Activated CD4-positive, alpha-beta memory T cell treated with anti-CD3 and anti-CD28 coated beads for 36 hours (primary cell): ENCODE measurements at places on chromosomes 1 and 21. TPM values are rescaled to one million over a fixed set of nuclear protein-coding genes. Genes with fewer than 3 reads are reported as not detected.
A peak's percentile ranks its signal among the peaks of the same experiment; 100 is the strongest.

GRCh38 chr1:72034827-72035226 lies 247.5 kb downstream of the NEGR1 start:
- H3K27me3 ChIP-seq: no peaks in the 10 kb centered on the region
- no peak overlapping the region for H3K4me3 ChIP-seq
- no peaks in the 10 kb centered on the region for H3K36me3 ChIP-seq

Gene TRIM63
- total RNA-seq: 0.17 TPM

- no peak overlapping the region for H3K4me3 ChIP-seq
- no peak for DNase-seq
- no peaks in the 10 kb centered on the region for H3K36me3 ChIP-seq
- H3K4me1 ChIP-seq: no peaks in the 10 kb centered on the region
- no peak overlapping the region for H3K27ac ChIP-seq
- no peaks in the 10 kb centered on the region for H3K27me3 ChIP-seq
These were observed 134.2 kb upstream of the TNFSF4 start for GRCh38 chr1:173341307-173341706.

DNA sequence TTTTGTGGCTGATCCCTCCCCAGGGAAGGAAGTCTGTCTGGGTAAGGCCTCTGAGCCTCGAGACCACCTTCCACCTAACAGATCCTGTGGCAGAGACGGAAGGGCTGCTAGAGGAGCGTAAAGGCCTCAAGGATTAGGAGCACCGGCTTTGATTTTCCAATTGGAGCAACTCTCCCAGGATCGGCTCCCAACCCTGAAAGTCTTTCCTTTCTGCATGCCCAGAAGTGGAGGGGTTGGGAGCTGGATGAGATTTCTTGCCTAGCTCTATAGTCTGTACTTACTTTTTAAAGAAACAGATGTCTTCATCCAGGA lies 41.4 kb downstream of the ELK4 start:
- peaks cover 26% of the 10 kb centered on the region for H3K4me1 ChIP-seq

DNA sequence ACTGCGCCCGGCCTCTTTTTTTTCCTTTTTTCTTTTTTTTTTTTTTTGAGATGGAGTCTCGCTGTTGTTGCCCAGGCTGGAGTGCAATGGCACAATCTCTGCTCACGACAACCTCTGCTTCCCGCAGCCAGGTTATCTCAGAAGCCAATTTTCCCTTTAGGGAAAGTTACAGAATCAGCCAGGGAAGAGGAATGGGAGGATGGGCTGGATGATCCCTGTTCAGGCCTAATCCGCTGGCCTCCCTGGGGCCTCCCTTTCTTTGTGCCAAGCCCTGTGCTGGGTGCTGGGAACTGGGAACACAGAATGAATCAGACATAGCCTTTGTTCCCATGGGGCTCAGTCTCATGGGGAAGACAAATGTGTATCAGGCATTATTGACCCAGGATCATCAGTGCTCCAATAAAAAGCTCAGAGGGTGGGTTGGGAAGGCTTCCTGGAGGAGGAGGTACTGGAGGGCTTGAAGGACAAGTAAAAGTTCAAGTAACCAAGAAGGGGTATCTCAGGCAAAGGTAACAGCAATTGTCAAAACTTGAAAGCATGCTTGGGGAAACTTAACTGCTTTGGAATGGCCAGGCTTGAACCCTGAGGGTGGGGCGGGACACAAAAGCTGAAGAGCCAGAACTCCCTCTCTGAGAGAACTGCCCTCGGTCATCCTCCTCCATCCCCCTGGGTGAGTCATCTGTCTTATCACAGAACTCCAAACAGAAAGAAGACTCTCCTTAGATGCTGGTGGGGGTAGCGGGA lies 14.3 kb downstream of the ECHDC2 start:
- no peak overlapping the region for H3K27ac ChIP-seq
- no peaks in the 10 kb centered on the region for H3K27me3 ChIP-seq
- no peak overlapping the region for H3K4me3 ChIP-seq
- DNase-seq: no peak
- no peaks in the 10 kb centered on the region for H3K4me1 ChIP-seq
- peaks cover 6% of the 10 kb centered on the region for H3K36me3 ChIP-seq

GRCh38 chr1:159289060-159289459 lies 13.1 kb upstream of the FCER1A start:
- H3K4me1 ChIP-seq: no peaks in the 10 kb centered on the region
- H3K27me3 ChIP-seq: peaks cover 7% of the 10 kb centered on the region
- no peak overlapping the region for H3K27ac ChIP-seq
- DNase-seq: no peak
- no peaks in the 10 kb centered on the region for H3K36me3 ChIP-seq

Gene XCL2
- 1.1 TPM for total RNA-seq

DNA sequence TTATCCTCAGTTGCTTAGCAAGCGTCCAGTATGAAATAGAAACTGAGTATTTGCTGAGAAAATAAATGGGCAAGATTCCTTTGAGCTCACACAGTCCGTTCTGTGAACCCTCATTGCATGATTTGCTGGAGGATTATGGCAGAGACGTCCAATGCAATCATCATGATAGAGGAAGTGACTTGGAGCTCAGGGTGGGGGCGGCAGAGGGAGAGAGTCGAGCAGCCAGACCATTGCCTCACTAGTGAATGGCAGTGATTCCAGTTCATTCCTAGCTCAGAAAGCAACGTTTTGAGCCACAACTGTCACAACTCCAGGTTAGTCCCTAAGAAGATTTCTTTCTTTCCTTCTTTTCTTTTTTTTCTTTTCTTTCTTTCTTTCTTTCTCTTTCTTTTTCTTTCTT lies 27.5 kb upstream of the COL9A2 start:
- peak; percentile 58 for DNase-seq
- peak overlapping the region; percentile 10 for H3K4me3 ChIP-seq
- no peaks in the 10 kb centered on the region for H3K27me3 ChIP-seq
- peaks cover 51% of the 10 kb centered on the region for H3K4me1 ChIP-seq

DNA sequence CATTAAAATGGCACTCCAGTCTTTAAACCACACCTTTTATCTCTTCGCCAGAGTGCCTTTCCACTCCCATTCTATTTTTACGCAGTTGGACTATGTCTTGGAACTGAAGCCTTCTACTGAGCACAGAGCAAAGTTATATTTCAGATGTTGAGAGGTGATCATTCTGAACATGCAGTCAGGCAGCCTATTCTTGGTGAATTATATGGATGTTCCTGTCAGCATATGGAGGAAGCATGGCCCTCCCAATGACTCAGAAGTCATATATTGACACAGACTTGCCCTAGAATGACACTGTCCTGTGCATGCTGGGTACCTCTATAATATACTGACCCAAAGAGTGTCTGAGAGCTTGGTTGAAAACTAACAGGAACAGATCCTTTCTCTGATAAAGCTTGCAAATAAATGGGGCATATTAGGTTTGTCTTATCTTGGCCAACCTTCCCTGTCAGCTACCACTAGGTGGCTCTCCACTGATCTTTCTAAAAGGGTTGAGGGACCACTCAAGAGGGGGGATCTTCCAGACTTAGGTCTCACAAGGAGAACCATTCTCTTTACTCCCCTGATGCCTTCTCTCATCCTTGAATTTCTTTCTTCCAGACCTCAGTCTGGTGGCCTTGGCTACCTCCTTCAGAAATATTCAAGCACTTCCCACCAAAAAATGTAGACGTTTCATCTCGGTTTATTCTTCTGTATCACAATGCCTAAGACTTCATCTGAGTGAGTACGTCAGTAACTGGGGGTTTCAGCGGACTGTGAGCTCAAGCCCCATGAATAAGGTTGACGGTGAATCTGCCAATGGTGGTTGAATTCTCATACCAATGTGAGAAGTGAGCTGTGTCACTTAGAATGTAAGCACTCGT lies 11.8 kb upstream of the ALG14 start:
- H3K4me3 ChIP-seq: no peak overlapping the region
- H3K27ac ChIP-seq: no peak overlapping the region
- peaks cover 6% of the 10 kb centered on the region for H3K27me3 ChIP-seq
- H3K36me3 ChIP-seq: no peaks in the 10 kb centered on the region
- no peaks in the 10 kb centered on the region for H3K4me1 ChIP-seq

DNA sequence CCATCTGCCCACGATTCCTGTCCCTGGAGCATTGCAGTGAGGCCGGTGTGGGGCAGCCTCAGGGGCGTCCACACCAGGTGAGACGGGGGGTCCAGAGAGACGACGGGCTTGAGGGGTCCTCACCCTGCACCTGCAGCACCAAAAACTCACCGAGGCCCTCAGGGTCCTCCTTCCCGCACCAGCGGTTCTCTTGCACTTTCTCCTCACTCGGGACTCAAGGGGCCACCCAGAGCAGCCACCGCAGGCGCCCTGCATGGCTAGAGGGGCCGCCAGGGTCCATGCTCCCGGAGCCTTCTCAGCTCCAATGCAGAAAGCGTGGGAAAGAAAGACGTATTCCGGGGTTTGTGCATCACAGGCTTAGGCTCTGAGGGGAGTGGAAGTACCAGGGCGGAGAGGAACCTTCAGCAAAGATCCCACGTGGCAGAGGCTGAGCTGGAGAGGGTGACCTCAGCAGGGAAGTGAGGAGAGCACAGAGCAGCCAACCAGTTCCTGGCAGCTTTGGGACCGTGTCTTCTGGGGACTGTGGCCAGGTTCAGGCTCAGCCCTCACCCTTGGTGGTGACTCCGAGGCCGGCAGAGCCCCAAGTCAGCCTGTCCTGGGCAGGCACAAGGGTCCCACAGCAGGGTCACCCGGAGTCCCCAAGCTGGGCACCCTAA lies 19.5 kb upstream of the COL6A2 start:
- no peak overlapping the region for H3K27ac ChIP-seq
- H3K4me1 ChIP-seq: no peaks in the 10 kb centered on the region
- H3K4me3 ChIP-seq: no peak overlapping the region
- DNase-seq: peak; percentile 3
- no peaks in the 10 kb centered on the region for H3K27me3 ChIP-seq

GRCh38 chr21:21034036-21034435 lies 35.8 kb downstream of the NCAM2 start:
- H3K27ac ChIP-seq: no peak overlapping the region
- H3K27me3 ChIP-seq: no peaks in the 10 kb centered on the region
- no peak for DNase-seq

DNA sequence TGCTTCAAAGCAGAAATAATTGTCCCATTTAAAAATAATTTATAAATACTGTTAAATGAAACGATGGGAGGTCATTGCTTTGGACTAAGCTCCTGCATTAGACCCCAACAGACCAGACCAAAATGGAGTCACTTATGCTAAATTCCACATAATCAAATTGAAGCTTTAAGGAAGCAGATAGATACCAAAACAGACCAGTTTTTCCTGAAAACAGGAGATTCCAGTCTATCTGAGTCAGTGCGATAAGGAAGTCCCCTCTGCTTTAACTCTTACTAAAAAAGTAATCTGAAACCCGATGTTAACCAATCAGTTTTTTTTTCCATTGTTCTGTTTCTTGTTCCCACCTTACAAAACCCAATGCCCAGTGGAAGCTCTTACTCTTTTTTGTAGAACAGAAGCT lies 16.2 kb upstream of the DNASE2B start:
- no peaks in the 10 kb centered on the region for H3K4me1 ChIP-seq
- no peaks in the 10 kb centered on the region for H3K27me3 ChIP-seq
- H3K36me3 ChIP-seq: no peaks in the 10 kb centered on the region
- no peak for DNase-seq

Gene OR2L8
- total RNA-seq: not detected

DNA sequence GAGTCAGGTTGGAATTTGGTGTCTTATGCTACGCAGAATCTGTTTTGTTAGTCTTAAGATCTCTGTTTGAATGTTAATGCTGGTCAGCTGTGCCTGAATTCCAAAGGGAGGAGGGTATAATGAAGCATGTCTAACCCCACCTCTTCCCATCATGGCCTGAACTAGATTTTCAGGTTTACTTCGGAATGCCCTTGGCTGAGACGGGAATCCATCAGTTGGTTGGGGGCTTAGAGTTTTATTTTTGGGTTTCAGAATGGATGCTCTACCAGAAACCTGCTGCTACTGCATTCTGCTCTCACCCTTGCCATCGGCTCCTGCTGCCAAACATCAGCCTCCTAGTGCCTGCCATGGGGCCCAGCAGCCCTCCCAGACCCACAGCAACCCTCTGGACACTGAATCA lies 24.1 kb upstream of the ETV3 start:
- peaks cover 14% of the 10 kb centered on the region for H3K27me3 ChIP-seq
- H3K27ac ChIP-seq: no peak overlapping the region
- H3K4me1 ChIP-seq: no peaks in the 10 kb centered on the region
- no peak overlapping the region for H3K4me3 ChIP-seq
- DNase-seq: no peak
- H3K36me3 ChIP-seq: no peaks in the 10 kb centered on the region

- H3K27ac ChIP-seq: no peak overlapping the region
- no peaks in the 10 kb centered on the region for H3K4me1 ChIP-seq
- peaks cover 6% of the 10 kb centered on the region for H3K27me3 ChIP-seq
- no peaks in the 10 kb centered on the region for H3K36me3 ChIP-seq
These were observed 99.5 kb downstream of the UBE2U start for GRCh38 chr1:64302971-64303370.

- peaks cover 63% of the 10 kb centered on the region for H3K4me1 ChIP-seq
- peaks cover 12% of the 10 kb centered on the region for H3K36me3 ChIP-seq
- H3K27me3 ChIP-seq: no peaks in the 10 kb centered on the region
These were observed 562 bp downstream of the MAP7D1 start for GRCh38 chr1:36156329-36157114.

- no peaks in the 10 kb centered on the region for H3K27me3 ChIP-seq
- H3K4me3 ChIP-seq: no peak overlapping the region
- no peaks in the 10 kb centered on the region for H3K4me1 ChIP-seq
These were observed 63.2 kb downstream of the SYDE2 start for GRCh38 chr1:85137660-85138059.

GRCh38 chr1:62450301-62450700 lies 13.5 kb downstream of the USP1 start:
- no peaks in the 10 kb centered on the region for H3K27me3 ChIP-seq
- peaks cover 64% of the 10 kb centered on the region for H3K36me3 ChIP-seq
- no peak for DNase-seq
- peak overlapping the region; percentile 58 for H3K27ac ChIP-seq
- peaks cover 28% of the 10 kb centered on the region for H3K4me1 ChIP-seq

GRCh38 chr1:41222496-41222895 lies 19.6 kb downstream of the SCMH1 start:
- H3K4me1 ChIP-seq: peaks cover 4% of the 10 kb centered on the region
- peaks cover 35% of the 10 kb centered on the region for H3K36me3 ChIP-seq
- no peak overlapping the region for H3K27ac ChIP-seq
- H3K27me3 ChIP-seq: no peaks in the 10 kb centered on the region
- no peak overlapping the region for H3K4me3 ChIP-seq
- DNase-seq: no peak

- H3K27ac ChIP-seq: no peak overlapping the region
- no peak overlapping the region for H3K4me3 ChIP-seq
- DNase-seq: no peak
- no peaks in the 10 kb centered on the region for H3K36me3 ChIP-seq
These were observed 95.2 kb upstream of the TNFSF4 start for GRCh38 chr1:173302366-173302765.

GRCh38 chr1:61279570-61279969 lies 197.2 kb downstream of the NFIA start:
- H3K4me3 ChIP-seq: no peak overlapping the region
- no peak for DNase-seq
- peaks cover 33% of the 10 kb centered on the region for H3K4me1 ChIP-seq
- H3K36me3 ChIP-seq: no peaks in the 10 kb centered on the region
- peaks cover under 1% of the 10 kb centered on the region for H3K27me3 ChIP-seq

Gene PTPRU
- 0.85 TPM for total RNA-seq

Gene ESRRG
- total RNA-seq: not detected
